Stimulated activated CD8-positive, alpha-beta memory T cell treated with anti-CD3 and anti-CD28 coated beads, Interleukin-2, amount 100 ng/mL, for 48 hours (primary cell): ENCODE measurements at places on chromosomes 2 and 18.

- no peak for DNase-seq
Observed at GRCh38 chr2:191539068-191539467, 138.9 kb upstream of the NABP1 start.

DNA sequence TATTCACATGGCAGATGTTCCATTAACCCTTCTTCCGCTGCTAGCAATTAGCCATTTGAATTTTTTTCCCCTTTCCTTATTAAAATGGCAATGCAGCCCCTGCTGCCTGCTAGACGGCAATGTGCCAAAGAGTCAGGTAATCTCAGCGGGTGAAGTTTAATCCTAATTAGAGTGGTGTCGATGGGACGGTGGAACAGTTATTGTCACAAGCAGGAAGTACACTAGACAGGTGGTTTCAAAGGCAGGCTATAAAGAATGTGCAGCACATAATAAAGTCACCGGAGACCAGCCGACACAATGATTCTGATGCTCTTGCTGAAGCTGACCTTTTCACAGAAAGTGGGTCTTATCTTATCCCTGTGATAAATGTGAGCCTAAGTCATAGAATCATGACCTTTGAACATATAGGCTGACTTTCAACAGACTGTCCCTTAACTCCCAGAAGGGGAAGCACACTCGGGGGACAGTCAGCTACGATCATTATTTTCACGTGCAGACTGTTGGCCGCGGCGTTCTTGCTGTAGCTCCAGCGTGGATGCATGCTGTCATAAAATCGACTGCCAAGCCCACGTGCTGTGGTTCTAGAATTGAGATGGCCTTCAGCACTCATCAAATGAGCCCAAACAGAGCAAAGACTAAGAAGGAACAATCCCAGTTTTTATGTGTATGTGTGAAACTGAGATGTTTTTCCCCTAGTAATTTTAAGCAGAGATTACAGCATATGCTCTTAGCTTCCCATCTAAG is 926.2 kb upstream of the SOX11 start:
- DNase-seq = no peak

DNA sequence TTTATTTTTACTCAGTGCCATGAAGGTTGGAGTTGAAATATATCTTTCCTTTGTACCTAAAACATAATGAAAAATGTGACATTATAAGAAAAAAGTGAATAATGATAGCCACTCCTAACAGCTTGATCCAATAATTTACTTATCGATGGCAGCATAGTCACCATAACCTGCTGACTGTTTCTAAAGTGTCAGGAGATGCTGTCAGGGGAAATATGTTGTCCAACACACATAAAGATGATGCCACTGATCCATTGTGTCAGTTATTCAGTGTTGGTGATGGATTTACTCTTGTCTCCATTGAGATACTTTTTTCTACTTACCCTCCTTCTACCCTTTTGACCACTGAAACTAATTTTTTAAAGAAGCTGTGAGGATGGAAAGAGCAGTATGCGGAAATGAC is 1006.9 kb upstream of the TMEFF2 start:
- DNase-seq = no peak

GRCh38 chr2:1586251-1586922 is 157.9 kb downstream of the PXDN start:
- DNase-seq = no peak

- DNase-seq = no peak
Observed at GRCh38 chr2:154324601-154325000, 373.9 kb upstream of the KCNJ3 start.

DNA sequence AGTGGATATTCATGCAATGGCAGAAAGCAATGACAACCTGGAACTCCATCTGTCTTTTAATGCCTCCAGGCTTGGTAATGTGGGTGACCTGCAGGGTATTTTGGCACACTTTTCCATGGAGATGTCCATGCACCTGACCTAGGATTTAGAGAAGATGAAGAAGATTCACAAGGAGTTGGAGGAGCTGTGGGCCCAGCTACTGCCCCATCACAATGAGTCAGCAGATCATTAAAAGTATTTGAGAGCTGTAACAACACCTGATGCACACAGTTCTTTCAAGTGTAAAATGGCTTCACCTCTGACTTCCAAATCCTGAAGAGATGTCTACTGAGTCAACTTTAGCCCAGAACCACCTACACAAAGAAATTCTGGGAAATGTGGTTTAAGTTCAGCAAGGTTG is 22.1 kb upstream of the OSR1 start:
- DNase-seq = no peak
